ENCODE measurements at places on chromosomes 3 and 15.

DNA sequence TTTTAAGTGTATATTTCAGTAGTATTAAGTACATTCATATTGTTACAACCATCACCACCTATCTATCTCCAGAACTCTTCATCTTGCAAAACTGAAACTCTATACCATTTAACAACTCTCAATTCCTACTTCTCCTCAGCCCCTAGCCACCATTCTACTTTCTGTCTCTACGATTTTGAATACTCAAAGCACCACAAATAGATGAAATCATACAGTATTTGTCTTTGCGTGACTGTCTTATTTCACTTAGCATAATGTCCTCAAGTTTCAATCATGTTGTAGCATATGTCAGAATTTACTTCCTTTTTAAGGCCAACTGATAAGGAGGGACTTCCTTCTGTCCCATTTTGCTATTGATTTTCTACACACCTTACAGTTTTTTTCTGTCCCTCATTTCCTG lies 593.3 kb downstream of the FHIT start:
- DNase-seq: no peak

- DNase-seq: peak; percentile 66
These were observed 47.2 kb upstream of the IREB2 start for GRCh38 chr15:78390826-78391225.

GRCh38 chr3:50572158-50572557 lies 2.8 kb downstream of the HEMK1 start:
- no peak for DNase-seq

DNA sequence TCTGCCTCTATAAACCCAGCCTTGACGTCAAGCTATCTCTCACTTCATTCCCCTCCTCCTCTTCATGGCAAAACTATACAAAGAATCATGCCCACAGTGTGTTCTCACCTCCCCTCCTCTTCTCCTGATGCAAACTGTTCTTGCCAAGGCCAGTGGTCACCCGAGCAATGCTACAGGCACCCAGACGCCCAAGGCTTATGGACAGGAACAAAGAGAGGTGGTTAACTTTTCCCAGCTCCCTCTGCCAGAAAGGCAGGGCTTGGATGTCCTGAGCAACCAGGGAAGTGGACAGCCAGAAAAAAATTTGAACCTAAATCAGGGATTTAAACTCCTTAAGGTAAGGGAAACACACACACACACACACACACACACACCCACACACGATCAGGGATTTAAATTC lies 5.1 kb downstream of the SLC41A3 start:
- DNase-seq: no peak

DNA sequence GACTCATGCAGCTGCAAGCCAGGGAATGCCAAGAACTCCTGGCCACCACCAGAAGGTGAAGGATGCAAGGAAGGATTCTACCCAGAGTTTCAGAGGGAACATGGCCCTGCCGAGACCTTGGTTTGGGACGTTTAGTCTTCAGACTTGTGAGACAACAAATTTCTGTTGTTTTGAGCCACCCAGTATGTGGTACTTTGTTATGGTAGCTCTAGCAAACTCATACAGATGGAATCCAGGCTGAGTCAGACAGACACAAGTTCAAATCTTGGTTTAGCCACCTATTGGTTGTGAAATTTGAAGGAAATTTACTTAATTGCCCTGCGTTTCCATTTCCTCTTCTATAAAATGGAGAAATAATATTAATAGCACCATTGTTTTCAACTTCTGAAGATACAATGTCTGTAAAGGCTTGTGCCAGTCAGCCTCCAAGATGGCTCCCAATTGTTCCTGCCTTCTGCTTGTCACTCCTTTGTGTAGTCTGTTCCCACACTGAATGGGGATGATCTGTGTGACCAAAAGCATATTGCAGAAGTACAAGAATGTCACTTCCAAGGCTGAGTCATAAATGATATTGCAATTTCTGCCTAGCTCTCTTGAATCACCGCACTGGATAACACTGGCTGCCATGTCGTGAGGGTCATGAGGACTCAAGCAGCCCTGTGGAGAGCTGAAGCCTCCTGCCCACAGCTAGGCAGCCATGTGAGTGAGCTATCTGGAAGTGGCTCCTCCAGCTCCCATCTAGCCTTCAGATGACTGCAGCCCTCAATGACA lies 223.5 kb upstream of the PROK2 start:
- DNase-seq: no peak

DNA sequence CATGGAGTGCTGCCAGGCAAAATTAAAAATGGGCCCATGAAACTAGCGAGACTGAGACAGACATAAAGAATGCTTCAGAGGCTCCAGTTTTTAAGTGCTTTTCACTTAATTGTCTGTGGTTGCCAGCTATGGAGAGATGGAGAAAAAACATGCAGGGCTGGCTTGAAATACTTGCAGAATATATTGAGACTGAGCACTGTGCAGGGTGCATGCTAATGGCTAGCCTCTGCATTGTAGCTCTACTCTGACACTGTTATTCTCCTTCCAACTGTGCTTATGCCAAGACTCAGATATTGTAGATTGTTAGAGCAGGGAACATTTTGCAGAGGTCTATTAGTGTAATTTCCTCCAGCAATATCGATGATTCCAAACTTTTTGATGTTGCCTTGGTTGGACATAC lies 735.0 kb downstream of the PDCD6IP start:
- no peak for DNase-seq

DNA sequence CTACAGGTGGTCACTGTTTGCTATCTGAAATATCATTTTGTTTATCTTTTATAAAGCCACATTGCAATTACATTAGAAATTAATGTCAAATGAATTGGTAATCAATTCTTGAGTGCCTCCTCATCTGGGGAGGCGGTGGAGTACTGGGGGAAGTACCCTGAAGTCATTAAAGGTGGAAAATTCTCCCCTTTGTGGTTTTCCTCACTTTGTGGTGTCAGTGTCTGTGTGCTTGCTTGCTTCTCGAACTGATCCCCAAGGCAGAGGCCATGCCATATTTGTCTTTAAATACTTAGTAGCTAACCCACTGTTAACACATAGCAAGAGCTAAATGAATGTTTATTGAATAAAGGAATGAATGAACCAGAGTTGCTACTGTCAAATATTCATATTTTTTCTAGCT lies 40.5 kb upstream of the CCK start:
- DNase-seq: no peak

DNA sequence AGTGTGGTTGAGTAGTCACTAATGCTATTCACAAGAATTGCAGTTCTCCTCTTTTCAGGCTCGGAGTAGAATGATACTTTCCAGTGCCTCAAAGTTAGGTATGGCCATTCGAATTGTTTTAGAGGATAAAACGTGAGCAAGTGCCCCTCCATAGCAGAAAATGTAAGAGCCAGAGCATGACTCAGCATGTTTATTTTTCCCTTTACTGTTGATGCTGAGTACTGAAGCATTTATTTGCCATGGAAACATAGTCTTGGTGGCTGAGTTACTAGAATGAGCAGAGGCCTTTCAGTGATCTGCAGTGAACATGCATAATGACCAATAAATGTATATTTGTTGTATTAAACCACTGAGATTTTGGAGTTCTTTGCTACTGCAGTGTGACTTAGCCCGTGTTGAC lies 540.6 kb downstream of the NLGN1 start:
- peak; percentile 10 for DNase-seq

GRCh38 chr15:31102039-31102321 lies 455 bp upstream of the TRPM1 start:
- no peak for DNase-seq

- no peak for DNase-seq
These were observed 483.4 kb downstream of the FOXP1 start for GRCh38 chr3:71099997-71100719.

- no peak for DNase-seq
These were observed 59.1 kb downstream of the ST6GAL1 start for GRCh38 chr3:186989429-186989828.

- no peak for DNase-seq
These were observed 39.8 kb upstream of the SPRED1 start for GRCh38 chr15:38212729-38213351.

DNA sequence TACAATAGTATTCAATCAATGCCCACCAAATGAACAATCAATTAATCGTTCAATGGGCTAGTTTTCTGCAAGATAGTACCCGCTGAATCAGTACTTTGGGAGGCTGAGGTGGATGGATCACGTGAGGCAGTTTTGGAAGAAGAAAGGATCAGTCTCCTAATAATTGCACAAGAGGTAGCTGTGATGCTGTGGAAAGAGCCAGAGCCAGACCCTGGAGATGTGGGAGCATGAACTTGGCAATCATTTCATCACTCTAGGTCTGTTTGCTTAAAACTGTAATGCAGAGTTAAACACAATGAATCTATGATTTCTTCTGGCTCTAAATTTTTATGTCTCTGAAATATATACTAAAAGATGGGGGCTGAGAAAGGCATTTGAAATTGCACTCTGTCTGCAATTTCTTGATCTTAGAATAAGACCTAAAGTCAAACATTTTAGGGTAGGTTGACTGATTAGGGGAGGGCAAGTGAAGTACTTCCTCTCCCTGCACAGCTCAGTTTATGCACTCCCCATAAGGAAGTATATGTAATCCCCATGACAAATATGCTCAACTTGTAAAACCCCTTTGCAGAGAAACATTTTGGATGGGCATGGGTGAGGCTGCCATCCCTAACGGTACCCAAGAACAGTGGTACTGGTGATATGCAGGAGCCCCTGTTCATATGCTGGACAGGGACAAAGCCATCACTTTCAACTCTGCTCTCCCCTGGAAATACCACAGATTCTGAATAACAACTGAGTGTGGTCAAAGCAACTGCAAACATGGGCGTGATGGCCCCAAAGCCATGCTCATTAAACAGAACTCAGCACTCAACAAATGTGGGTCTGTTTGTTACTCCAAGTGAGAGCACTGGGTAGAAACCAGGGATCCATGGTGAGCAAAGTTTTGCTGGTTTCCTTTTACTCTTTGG lies 28.6 kb upstream of the SPATA12 start:
- DNase-seq: no peak

DNA sequence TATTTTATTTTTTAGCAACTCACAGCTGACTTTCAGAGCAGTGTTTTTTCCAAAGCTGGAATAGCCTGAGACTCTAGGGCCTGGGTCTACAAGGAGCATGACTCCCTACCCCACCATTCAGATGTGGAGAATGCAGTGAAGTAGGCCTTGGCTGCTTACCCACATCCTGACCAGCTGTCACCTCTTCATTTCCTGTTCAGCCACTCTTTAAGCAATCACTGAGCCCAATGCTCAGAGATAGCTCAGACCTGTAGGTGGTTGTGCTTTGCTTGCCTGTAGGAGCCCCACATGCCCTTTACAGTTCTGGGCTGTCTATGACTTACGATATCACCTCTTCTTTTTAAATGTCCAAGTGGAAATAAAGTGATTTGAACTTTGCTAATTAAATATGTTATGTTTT lies 148.1 kb downstream of the NEK11 start:
- DNase-seq: no peak

DNA sequence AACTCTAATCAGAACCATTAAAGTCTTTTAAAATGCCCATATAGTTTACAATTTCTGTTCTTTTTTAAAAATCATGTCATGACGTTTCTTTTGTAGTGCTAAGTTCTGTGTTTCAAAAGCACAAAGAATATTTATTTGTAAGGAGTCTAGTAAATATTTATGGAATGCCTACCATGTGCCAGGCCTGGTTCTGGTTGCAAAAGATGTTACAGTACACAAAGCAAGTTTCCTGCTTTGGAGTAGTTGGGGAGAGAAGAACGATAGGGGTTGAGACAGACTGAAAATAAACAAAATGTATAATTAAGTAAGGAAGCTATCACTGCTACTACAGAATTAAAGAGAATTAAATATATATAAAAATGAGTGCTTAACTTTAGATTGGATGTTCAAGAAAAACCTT lies 86.8 kb upstream of the CMSS1 start:
- DNase-seq: no peak

- no peak for DNase-seq
These were observed 221.8 kb upstream of the TPRG1 start for GRCh38 chr3:188949996-188950395.

DNA sequence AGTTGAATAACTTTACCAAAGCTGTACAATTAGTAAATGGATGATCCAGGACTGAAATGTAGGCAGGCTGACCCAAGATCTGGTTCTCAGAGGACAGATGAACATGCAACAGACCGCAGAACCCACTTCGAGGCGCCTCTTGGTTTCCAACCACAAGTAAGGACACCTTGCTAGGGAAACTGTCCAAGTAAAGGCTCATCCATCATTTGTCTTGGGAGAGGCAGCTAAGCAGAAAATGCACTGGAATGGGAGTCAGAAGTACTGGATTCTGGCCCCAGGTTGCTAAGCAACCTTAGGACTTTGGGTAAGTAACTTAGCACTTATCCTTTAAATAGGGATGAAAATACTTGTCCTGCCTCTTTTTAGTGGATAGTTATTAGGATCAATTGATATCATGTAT lies 366.3 kb upstream of the LRRC3B start:
- no peak for DNase-seq

GRCh38 chr15:36914466-36914865 lies 185.9 kb downstream of the MEIS2 start:
- DNase-seq: no peak

DNA sequence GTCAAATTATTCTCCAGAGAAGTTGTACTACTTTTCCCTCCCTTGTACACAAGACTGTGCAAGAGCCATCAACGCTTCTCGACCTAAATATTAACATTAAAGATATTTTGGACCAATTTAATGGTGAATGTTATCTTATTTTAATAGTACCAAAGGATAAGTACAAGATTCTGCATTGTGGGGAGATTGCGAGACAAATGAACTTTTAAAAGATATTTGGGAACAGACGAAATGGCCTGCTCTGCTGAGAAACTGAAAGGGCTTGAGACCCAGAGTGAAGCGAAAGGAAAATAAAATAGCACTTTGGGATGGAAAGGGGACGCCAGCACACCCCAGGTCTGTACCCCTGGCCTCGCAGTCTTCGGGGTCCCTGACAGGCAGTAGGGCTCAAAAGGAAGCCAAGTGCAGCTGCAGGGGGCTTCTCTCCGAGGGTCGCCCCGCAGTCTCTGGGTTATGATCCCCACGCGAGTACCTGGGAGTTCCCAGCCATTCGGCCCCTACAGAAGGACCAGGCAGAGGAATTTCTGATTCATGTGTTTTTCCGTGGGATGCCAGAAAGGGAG lies 97.6 kb upstream of the VGLL3 start:
- no peak for DNase-seq

DNA sequence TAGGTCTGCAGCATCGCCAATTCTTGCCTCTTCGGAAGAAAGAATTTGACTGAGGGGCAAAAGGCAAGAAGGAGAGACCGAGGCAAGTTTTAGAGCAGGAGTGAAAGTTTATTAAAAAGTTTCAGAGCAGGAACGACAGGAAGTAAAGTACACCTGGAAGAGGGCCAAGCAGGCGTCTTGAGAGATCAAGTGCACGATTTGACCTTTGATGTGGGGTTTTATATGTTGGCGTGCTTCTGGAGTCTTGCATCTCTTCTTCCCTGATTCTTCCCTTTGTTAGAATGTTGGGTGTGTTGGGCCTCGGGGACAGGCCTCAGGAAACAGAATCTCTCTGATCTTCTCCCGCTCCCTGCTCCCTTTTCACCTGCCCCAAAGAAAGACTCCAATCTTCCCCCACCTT lies 40.6 kb upstream of the FLNB start:
- no peak for DNase-seq

- no peak for DNase-seq
These were observed 61.4 kb upstream of the CD47 start for GRCh38 chr3:108152274-108152673.

- DNase-seq: no peak
These were observed 88.8 kb downstream of the CPN2 start for GRCh38 chr3:194262176-194262924.
